ENCODE measurements at places on chromosomes 4 and X.

GRCh38 chrX:93594780-93595179 lies 78.6 kb downstream of the NAP1L3 start:
- DNase-seq: no peak

DNA sequence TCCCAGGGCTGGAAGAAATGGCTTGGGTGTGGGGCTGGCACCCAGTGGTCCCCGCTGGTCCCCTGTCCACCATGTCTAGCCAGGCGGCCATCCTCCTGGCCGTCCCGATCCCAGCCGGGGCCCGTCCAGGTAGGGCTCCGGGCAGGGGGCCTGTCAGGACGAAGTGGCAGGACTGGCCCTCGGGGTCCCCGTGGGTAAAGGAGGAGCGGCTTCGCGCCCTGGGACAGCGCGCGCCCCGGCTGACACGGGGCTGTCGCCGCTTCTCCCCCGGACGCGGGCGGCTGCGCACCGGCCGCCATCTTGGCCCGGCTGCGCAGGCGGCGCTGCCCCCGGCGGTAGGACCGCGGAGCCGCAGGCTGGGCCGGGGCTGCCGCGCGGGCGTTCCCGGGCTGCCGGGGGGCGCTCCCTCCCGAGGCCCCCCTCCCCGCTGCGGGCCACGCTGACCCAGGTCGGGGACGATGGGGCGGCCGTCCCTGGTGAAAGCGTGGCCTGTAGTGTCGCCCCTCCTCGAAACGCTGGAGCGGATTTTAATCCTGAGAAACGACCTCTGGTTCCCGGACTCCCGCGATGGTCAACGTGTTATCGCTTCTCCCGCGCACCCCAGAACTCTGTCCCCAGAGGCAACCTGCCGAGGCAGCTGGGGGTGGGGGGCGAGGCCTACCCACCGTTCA lies 60.4 kb upstream of the BCOR start:
- peak; percentile 85 for DNase-seq

DNA sequence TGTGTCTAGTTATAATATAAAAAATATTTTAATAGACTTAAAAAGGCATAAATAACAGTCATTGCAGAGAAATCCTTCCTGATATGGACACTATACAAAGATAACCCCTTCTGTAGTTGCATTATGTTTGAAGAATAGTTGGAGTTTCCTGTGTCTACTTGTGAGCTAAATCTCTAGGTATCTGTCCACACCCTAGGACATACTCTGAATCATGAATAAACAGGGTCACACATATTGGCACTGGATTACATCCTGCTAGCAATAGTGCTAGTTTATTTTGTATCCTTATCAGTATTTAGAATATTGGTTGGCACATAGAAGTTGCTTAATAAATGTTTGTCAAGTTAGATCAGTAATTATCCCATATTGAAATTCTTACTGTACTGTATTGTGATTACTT lies 173.9 kb downstream of the GRXCR1 start:
- no peak for DNase-seq

GRCh38 chrX:120120223-120120622 lies 4.5 kb upstream of the RHOXF1 start:
- DNase-seq: no peak

DNA sequence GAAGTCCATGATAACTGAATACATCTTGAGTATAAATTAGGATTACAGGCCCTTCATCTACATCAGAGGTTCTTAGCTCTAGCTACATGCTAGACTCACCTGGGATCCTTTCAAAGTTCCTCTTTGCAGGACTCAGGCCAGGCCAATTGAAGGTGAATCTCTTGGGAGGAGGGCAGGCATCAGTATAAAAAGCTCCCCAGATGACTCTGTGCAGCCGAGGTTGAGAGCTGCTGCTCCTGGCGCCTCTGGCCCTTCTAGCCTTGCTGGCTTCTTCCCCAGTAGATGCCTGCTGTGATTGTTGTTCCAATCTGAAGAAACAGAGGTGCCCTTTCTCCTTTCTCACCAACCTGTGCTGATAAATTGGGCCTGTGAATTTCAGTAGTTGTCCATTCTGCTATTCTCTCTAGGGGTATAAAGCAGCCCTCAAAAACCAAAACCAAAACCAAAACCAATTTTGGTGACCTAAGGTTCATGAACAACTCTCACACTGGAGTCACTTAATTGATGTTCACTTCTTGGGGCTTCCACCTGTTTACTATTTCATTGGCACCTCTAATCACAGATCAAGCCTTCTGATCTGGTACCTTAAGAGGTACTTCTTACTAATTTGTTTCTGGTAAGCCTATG lies 78.7 kb downstream of the SUPT20HL2 start:
- DNase-seq: no peak

GRCh38 chr4:150948074-150948473 lies 67.0 kb downstream of the LRBA start:
- DNase-seq: no peak

GRCh38 chr4:18419780-18420179 lies 398.2 kb upstream of the LCORL start:
- DNase-seq: no peak

- no peak for DNase-seq
These were observed 23.0 kb downstream of the FLNA start for GRCh38 chrX:154351183-154352011.

GRCh38 chrX:134547047-134547679 lies 87.2 kb downstream of the HPRT1 start:
- no peak for DNase-seq

GRCh38 chrX:82666355-82666754 lies 841.7 kb upstream of the POU3F4 start:
- no peak for DNase-seq

DNA sequence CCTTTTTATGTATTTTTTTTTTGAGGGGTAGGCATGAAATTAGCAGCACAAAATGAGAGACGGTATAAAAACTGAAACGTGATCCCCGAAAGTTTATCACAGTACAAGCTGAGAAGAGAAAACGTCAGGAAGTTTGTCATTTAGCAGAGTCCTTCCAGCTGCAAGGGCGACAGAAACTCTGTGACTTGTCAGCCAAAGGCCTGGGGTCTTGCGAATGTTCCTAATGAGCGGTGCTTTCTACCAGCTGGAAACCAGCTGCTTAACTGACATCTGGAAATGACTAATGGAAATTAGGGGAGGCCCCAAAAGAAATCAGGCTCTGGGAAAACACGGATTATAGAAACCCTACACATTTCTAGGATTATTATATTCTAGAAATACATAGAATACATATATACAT lies 66.5 kb downstream of the CHRNA9 start:
- DNase-seq: no peak

DNA sequence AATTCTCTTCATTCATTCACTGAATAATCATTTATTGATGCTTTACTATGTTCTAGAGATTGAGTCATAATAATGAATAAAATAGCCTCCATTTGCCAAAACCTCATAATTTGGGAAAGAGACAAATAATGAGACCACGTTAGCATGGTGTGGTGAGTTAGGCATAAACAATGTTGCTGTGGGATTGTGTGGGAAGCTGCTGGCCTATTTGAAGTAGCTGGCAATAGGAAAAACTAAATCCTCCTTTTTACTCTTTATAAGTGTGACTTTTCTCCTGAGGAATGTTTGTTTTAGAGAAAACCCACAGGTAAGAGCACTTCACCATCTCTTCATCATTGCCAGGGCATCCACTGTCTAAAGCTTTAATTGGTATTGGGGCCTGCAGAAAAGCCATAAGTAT lies 95.3 kb downstream of the AREG start:
- no peak for DNase-seq

DNA sequence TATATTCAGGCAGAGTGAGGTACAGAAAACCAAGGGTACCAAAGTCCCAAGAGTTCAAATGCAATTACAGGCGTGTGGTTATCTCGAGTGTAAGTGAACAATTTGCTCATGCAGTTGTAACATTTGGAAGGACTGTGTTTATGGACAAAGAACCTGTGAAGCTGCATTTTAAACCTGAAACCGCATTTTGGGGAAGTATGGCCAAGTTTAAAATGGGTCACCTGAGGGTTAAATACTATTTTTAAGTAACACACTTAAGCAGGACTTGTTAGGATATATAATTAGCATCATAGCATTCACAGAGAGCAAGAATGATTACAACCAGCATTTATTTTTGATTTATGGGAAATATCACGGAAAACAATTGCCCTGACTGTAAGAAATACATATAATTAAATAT lies 79.1 kb upstream of the LCORL start:
- no peak for DNase-seq

DNA sequence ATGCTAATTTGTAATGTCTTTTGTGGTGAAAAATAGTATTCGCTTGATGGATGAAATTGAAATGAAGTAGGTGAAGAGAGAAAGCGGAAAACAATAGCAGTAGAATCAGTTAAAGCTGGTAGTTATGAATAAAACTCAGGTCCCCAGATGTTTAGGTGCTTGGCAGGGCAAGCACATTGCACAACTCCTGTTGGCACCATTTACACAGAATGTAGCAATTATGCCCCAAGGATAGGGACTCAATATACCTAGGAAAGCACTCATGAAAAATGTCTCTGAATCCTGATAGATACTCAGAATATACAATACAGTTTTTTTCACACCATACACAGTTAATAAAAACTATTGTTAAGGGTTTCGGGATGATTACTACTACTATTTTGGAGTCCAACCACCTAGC lies 26.5 kb upstream of the GRIA3 start:
- DNase-seq: no peak

DNA sequence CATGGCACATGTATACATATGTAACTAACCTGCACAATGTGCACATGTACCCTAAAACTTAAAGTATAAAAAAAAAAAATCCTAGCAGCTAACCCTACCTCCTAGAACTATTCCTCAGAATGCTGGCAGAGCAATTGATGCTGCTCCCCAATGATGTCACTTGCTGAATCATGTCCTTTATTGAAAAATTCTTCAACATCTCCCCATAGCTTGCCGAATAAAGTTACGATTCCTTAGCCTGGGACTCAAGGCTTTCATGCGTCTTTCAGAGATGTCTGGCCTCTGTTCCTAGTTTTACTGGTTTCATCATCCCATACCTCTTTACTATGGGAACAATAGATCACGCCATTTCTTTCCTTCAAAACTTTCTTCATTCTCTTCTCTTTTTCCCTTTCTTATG lies 174.7 kb upstream of the FAT1 start:
- no peak for DNase-seq

- DNase-seq: no peak
These were observed 90.3 kb downstream of the RAPGEF2 start for GRCh38 chr4:159193046-159193620.

- no peak for DNase-seq
These were observed 9.9 kb downstream of the TACC3 start for GRCh38 chr4:1731180-1731579.

DNA sequence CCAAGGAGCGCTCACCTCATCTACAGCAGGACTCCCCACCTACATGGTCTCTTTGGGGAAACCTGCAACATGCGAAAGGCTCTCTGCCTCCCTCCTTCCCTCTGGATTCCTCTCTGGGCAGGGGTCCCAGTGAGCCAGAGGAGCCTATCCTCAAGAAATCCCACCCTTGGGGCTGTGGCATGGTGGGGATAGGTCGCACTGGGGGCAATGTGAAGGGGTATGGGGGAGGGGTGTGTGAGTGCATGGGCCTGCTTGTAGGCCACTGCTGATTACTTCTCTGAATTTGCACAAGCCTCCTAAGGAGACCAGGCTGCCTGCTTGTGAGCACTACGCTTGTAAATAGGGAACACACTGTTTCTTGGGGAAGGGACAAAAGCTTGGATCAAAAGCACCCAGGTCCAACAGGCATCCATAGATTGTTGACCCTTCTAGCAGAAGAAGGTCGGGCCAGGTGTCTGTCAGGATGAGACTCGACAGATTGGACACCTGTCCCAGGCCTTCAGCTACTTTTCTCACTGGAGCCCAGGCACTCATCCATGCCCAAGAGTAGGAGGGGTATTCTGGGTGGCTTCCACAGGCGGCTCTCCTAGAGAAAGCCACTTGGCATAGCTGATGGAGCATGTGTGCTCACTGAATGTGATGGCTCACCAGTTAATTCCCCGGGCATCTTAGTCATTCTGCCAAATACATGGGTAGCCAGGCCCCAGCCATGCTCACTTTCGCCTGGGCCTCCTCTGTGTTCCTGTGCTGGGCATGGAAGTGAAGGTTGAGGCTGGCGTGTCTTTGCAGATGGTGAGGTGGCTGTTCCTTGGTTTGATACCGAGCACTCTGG lies 75.0 kb downstream of the NBDY start:
- DNase-seq: no peak

DNA sequence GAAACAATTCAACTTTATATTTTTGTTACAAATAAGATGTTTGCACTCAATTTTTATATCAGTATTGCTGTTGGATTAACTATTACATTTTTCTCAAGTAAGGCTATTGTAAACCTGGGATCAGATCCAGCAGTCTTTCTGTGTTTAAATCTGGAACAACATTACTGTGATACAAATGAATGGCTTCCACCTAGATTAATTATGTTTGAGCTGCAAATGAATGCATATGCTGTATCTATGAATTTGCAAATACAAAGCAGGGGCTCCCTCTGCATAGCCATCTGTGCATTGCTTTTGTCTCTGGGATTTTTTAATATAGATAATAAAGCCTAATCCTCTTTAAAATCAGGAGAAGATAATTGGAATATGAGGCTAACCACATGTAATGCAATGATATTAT lies 69.8 kb upstream of the NEIL3 start:
- no peak for DNase-seq

DNA sequence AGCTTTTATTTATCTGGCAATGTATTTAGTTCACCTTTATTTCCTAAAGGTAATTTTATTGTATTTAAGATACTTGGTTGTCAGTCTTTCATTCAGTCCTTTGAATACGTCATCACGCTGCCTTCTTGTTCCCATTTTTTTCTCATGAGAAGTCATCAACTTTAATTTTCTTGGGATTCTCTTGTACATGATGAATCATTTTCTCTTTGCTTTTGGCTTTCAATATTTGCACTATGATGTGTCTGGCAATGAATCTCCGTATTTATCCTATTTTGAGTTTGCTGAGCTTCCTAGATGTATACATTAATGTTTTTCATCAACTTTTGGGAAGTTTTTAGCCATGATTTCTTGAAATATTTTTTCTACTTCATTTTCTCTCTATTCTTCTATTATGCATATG lies 28.4 kb downstream of the CLDN2 start:
- DNase-seq: no peak

- DNase-seq: peak; percentile 43
These were observed 10.1 kb downstream of the WDR1 start for GRCh38 chr4:10106421-10107039.

GRCh38 chrX:100083211-100083610 lies 326.9 kb downstream of the PCDH19 start:
- no peak for DNase-seq

GRCh38 chr4:119564106-119564505 lies 64.5 kb downstream of the PDE5A start:
- DNase-seq: no peak

DNA sequence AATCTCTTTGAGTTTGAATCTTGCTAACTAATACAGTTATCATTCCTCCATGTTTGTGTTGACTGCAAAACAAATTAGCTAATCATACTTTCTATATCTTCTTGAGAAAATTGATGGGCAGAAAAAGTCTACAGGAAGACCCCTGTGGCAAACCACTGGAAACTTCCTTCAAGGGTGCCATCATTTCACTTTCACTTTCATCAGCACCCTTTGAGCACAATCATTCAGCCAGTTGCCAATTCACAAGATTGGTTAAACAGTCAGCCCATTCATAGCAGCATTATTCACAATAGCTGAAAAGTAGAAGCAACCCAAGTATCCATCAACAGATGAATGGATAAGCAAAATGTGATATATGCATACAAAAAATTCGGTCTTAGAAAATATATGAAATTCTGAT lies 101.5 kb downstream of the CCDC160 start:
- DNase-seq: no peak

GRCh38 chr4:45385306-45385705 lies 659.0 kb upstream of the GNPDA2 start:
- DNase-seq: no peak

- peak; percentile 21 for DNase-seq
These were observed 66.4 kb downstream of the JADE3 start for GRCh38 chrX:46978341-46979291.

- no peak for DNase-seq
These were observed 28.8 kb upstream of the IL13RA1 start for GRCh38 chrX:118698516-118699170.

All from posterior cingulate gyrus (tissue), 11 donors.